ENCODE measurements at places on chromosomes 4 and X. TPM values are rescaled to one million over a fixed set of nuclear protein-coding genes. Genes with fewer than 3 reads are reported as not detected.

LRAT gene
- not detected for polyA plus RNA-seq

PLP1 gene
- polyA plus RNA-seq: 0.47 TPM

FAM156A gene
- polyA plus RNA-seq: 18.2 TPM

- DNase-seq: no peak
Observed at GRCh38 chrX:154398668-154399526, 720 bp downstream of the RPL10 start.

All from AG04450 (cell line).